NCI-H146 (cell line): ENCODE measurements at places on chromosomes 2 and 18.

DNA sequence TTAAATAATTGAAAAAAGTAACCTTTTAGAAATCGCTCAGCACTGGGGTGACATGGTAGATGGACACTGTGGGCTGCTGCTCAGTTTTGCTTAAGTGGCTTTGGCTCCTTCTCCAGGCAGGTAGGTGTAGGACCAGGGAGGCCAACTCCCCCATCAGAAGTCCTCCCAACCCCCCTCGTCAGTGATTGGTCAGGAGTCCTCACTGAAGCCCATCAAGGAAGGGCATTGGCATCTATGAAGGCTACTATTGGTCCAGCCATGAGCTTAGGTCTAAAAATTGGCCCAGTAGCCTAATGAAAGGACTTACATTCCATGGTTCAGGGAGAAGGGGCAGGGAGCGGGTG, 34.7 kb downstream of the ST3GAL5 start:
- DNase-seq = no peak

- no peak for DNase-seq
Measured at GRCh38 chr2:42169874-42170521, 845 bp downstream of the EML4 start.

GRCh38 chr2:112110966-112111365, 27.2 kb upstream of the FBLN7 start:
- no peak for DNase-seq

- no peak for DNase-seq
Measured at GRCh38 chr18:59769129-59769865, 72.1 kb upstream of the CCBE1 start.

DNA sequence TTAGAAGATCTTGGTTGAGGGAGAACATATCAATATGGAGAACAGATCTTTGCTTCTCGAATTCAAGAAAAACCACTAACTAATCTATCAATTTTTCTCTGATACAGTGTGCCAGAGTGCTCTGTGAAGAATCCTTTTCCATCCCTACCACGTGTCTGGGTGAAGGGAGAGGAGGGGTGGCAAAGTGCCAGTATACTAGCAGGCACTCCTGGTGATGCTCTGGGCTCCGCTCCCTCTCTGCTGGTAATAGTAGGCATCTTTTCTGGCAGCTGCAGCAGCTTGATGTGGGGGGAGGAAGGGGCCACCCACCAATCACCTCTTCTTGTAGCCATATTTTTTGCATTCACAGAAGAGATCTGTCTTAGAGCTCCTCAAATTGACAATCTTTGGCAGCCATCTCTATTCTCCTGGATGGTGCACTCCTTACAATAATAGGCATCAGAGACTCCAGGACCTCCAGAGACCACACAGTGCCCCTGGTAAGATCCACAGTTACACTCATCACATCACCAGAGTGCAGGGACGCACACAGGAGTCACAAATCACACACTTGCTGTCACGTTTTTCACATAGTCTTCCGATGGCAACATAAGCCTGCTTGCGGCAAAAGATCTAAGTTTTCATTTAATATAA, 15.7 kb downstream of the STK39 start:
- DNase-seq = no peak

DNA sequence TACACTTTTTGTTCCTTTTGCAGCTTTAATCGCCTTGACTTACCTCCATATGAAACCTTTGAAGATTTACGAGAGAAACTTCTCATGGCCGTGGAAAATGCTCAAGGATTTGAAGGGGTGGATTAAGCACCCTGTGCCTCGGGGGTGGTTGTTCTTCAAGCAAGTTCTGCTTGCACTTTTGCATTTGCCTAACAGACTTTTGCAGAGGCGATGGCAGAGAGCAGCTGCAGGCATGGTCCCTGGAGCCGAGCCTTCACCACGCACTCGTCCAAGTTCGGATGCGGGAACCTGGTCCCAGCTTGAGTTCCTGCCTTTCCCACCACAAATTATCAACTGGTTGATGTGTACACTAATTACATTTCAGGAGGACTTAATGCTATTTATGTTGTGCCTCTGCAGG, 232.7 kb downstream of the ALPK2 start:
- no peak for DNase-seq

DNA sequence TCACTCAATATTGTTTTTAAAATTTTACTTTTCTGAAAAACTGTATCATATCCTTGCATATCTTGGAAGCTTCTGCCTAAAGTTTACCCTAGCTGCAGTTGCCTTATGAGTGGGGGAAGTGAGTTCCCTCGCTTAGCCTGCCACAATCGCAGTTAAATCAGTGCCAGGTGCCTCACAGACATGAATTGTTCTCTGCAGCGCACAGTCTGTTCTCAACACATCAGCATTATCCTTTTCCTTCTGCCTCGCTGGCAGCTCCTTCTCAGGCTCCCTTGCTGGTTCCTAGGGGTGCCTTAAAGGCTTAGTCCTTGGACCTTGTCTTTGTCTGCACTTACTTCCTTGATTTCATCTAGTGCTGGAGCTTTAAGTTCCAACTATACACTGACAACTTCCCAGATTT, 132.8 kb downstream of the TTC27 start:
- no peak for DNase-seq

GRCh38 chr2:66962716-66963115, 434.4 kb upstream of the ETAA1 start:
- no peak for DNase-seq
